ENCODE measurements at places on chromosomes 12 and 14. TPM values are rescaled to one million over a fixed set of nuclear protein-coding genes. Genes with fewer than 3 reads are reported as not detected.

Gene PPP1CC
- 108 TPM for total RNA-seq

Gene ACTR10
- total RNA-seq = 61.2 TPM

Gene GDF3
- 2.9 TPM for total RNA-seq

Gene SLC39A2
- total RNA-seq = not detected

Gene INF2
- total RNA-seq = 25.5 TPM

Gene ARMH4
- total RNA-seq = 25.3 TPM
